T-helper 2 cell (primary cell): ENCODE measurements at places on chromosomes 12 and 14.

GRCh38 chr14:67077921-67078320 is 111.3 kb upstream of the GARIN2 start:
- DNase-seq, result no peak

- DNase-seq, result no peak
Observed at GRCh38 chr12:77722536-77722935, 108.2 kb upstream of the NAV3 start.

DNA sequence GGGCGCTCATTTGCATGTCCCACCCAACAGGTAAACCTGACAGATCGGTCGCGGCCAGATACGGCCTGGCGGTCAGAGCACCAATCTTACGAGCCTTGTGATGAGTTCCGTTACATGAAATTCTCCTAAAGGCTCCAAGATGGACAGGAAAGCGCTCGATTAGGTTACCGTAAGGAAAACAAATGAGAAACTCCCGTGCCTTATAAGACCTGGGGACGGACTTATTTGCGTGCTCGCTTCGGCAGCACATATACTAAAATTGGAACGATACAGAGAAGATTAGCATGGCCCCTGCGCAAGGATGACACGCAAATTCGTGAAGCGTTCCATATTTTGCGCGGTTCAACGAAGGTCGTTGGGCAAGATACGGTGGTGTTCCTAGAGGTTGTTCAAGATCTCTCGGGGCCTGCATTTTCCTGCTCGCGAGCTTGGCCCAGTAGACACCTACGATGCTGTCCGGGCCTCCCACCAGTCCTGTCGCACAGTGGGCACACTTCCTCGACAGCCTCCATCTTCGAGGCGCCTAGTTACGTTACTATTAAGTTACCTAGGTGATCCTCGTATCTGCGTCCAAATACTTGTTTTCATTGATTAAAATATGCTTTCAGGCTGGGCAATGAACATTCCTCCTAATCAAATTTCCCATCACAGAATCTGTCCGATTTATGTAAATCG is at the start of gene RNU6-7:
TSS of gene RNU6-7 (plus strand) at position 230 of the 675 bp plus-strand sequence.
- peak; percentile 6 for DNase-seq

GRCh38 chr12:63668028-63668799 is at the start of gene DPY19L2:
DPY19L2 (minus strand) TSS chr12:63668493; CDS start chr12:63668393, 100 bp downstream.
- DNase-seq, result peak; percentile 45

DNA sequence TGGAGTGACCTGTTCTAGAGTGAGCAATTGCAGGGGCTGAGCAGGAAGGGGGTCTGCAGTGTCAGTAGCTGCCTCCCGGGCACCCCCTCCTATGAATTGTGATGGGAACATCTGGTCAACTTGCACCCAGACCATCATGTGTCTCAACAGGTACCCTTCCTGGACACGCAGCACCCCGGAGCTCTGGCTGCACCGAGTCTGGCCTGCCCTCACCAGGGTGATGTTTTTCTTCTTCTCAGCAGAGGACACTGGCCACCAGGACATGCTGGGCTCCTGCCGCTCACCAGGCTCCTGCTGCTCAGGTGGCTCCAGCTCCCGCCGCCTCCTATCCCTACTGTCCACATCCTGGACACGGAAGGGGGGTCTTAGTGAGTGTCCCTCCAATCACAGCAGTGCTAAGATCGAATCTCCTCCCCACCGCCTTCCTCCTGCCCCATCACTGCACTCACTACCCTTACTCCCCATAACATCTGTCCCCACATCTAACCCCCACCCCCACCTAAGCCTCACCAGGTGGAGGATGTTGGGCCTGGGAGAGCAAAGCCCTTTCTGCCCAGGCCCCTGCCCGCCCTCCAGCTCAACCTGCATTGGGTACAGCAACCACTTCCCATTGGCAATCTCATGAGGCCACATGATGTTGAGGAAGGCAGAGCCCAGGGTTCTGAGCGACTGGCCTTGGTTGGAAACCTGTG is 14.9 kb downstream of the ITGA7 start:
- no peak for DNase-seq

DNA sequence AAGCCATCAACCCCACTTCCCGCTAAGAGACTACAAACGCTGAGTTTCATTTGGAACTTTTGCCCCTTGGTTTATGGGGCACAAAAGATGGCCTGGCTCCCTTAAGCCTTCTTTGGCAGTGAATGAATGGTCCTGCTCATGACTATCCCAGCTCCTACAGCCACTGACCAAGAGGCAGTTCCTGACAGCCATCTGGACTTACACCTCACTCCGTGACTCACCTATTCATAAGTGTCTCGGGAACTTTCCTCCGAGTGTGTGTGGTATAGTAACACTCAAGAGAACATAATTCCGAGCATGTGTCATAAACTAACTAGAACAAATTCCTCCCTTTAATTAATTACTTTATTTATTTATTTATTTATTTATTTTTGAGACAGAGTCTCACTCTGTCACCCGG is 51.9 kb upstream of the NUDT4 start:
- DNase-seq, result no peak
